ENCODE measurements at places on chromosomes 2 and 18.

GRCh38 chr2:170247333-170247732 lies 69.4 kb downstream of the MYO3B start:
- DNase-seq, result no peak

DNA sequence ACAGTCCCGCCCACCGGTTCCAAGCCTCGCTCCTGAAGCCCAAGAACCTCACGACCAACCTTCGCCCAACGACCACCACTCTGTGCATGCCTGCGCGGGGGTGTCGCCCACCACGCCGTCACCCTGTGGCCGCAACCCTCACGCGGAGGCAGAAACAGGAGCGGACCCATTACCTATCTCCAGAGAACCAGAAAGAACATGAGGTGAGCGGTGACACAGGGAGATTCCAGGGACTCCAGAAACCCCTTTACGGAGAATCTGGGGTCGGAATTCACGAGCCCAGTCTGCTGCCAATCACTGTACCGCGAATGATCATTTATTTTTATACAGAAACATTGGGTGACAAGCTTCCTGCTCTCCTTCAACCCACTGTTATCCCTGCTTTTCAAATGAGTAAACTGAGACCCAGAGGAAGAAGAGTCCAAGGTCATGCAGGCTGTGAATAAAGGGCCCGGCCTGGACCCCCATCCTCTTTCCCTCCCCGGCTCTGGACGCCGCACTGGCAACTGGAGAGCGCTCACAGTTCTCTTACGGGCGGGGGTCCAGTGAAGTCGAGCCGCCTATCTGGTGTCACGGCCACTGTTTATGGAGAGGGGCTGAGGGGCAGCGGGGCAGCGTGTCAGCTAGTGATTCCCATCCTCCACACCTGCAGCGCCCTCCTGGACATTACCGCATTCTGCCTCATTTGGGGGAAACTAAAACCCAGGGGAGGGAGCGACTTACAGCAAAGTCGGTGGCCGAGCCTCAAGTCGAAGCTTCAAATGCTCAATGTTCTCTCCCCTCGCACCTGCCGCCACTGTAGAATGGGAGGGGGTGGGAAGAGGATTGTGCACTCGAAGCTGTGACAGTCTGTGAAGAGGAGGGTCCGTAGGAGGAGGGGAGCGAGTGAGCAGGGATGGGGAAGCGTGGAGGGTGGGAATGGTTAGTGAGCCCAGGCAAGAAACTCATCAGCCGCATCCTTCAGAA lies 723 bp upstream of the SLC30A3 start:
- DNase-seq, result peak; percentile 8

- no peak for DNase-seq
Measured at GRCh38 chr18:79586436-79587225, 93.0 kb upstream of the CTDP1 start.

DNA sequence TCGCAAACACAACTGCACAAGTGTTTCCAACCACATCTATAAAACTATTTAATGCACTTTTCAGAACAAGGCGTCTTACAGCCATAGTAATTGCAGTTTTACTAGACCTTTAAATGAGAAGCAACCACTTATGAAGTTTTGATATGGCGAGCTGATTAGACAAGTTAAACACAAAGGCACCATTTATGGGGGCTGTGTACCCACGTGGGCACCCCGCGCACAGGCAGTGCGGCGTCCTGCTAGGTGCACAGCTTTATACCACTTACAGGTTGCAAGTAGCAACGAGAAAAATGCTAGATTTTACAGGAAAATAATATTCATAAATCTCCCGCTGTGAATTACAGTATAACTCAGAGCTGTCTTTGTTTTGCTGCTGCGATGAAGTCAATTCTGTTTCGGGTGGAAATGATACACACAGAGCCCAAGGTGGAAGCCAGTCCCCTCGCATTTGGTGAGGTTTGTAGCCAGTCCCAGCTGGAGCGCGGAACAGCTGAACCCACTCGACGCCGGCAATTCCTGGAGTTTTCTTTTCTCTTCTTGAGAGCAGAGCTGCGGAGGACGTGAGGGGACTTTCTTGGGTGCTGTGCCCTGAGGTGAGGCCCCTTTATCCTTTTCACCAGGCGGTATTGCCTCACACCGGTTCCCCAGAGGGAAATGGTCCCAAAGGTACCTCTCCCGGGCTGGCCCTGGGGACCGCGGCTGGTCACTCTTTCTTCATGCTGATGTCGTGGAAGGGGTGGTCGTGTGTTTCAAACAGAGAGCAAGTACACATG lies 76.7 kb downstream of the PTGR3 start:
- no peak for DNase-seq

DNA sequence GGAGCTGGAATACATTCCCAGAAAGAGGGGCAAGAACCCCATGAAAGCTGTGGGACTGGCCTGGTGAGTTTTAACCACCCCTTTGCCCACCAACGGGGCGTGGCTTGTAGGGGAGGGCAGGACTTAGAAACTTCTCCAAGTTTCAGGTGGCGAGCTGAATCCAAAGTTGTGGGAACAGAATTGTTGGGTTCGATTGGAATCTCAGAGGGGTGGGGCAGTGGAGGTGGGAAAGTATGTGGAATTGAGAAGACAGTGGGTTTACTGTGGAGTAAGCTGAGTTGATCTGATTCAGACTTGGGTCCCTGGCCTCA lies 1.1 kb downstream of the PNKD start:
- no peak for DNase-seq

- DNase-seq, result no peak
Measured at GRCh38 chr18:41113885-41114482, 841.0 kb upstream of the PIK3C3 start.

- no peak for DNase-seq
Measured at GRCh38 chr18:64119916-64120315, 29.0 kb downstream of the LINC00305 start.

- no peak for DNase-seq
Measured at GRCh38 chr2:227517724-227518123, 45.8 kb downstream of the AGFG1 start.

DNA sequence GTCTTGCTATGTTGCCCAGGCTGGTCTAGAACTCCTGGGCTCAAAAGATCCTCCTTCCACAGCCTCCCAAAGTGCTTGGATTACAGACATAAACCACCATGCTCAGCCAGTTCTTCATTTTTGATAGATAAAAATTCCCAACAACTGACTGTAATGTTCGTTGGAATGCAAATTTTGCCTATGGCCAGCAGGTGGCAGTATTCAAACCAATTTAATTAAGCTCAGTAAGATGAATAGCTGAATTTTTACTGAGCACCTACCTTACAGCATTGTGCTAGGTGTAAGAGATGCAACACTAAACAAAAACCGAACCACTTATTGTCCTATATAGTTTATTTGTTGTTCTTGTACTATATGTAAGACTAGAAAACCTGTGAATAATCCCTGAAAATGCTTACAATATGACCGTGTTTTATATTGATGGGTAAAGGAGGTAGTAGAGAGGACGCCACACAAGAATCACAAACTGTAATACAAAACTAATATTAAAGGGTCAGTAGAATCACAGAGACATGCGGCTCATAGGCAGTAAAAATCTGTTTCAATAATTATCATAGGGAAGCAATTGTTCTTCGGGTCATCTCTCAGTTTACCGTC lies 8.2 kb upstream of the TMEM182 start:
- peak; percentile 48 for DNase-seq

- no peak for DNase-seq
Measured at GRCh38 chr2:73006969-73007710, 64.4 kb downstream of the SFXN5 start.

DNA sequence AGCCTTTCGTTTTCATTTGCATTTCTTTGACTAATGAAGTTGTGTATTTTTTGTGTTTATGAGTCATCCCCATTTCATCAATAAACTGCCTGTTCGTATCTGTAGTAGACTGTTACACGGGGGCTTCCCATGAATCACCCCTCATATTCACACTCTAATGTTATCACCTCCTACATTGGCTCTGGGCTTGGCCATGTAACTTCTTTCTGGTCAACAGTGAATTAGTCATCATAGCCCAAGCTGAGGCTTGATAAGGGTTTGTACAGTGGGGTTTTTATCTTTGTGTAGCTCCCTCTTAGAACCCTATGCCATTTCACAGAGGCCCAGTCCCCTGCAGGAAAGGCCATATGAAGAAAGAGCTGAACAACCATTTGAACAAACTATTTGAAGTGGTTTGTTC lies 151.0 kb downstream of the CCBE1 start:
- DNase-seq, result no peak

DNA sequence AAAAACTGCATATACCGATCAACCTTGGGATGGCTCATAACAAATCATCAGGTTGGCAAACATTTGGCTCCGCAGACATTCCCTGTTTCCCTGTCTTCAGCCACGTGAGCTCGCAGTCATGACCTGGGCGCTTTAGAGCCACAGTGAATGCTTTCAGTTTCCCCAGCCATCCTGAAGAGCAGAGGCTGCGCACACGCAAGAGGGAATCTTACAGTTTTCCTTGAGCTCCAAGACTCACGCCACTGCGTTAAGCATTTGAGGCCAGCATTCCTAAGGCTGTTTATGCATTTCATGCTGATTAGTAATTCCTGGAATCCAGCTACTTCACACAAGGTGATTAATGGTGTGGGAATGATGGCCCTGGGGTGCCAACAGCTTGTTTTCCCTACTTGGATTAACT lies 95.1 kb downstream of the MTCL1 start:
- DNase-seq, result no peak

- DNase-seq, result no peak
Measured at GRCh38 chr2:38407111-38407682, 30.1 kb upstream of the ATL2 start.

GRCh38 chr18:40404284-40404683 lies 1550.8 kb upstream of the PIK3C3 start:
- DNase-seq, result no peak

DNA sequence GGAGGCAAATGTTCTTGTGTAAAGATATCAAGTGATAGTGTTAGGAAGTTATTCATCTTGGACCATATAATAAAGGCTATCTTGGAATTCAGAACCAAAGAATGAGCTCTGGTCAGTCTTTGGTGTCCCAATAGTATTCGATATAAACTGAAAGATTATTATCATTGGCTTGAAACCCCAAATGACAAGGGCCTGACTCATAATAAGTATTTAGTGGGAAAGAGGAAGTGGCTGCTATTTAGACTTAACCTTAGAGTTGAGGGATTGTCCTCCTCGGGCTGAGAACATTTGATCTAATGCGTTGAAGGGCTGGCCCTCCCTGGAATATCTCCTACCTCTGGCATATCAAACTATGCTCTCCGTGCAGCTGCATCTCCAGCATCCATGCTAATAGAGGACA lies 67.5 kb downstream of the CDH20 start:
- no peak for DNase-seq

DNA sequence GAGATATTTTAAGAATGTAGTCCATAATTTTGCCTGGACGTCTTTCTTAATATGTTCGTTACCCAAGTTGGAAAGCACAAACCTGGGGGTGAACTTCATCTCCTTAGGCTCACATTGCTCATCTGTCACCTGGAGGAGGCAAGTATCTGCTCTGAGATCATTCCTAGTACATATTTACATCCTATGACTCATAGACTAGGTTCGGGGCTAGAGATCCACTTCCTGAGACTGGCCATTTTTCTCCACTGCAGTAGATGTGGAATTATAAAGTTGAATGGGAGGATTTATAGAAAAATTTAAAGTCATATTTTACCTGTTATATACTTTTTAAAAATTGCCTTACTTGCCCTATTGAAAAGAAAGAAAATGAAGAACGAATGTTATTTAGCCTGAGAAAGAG lies 77.5 kb upstream of the PROKR1 start:
- no peak for DNase-seq

- no peak for DNase-seq
Measured at GRCh38 chr2:177930916-177931315, 141.7 kb downstream of the PDE11A start.

DNA sequence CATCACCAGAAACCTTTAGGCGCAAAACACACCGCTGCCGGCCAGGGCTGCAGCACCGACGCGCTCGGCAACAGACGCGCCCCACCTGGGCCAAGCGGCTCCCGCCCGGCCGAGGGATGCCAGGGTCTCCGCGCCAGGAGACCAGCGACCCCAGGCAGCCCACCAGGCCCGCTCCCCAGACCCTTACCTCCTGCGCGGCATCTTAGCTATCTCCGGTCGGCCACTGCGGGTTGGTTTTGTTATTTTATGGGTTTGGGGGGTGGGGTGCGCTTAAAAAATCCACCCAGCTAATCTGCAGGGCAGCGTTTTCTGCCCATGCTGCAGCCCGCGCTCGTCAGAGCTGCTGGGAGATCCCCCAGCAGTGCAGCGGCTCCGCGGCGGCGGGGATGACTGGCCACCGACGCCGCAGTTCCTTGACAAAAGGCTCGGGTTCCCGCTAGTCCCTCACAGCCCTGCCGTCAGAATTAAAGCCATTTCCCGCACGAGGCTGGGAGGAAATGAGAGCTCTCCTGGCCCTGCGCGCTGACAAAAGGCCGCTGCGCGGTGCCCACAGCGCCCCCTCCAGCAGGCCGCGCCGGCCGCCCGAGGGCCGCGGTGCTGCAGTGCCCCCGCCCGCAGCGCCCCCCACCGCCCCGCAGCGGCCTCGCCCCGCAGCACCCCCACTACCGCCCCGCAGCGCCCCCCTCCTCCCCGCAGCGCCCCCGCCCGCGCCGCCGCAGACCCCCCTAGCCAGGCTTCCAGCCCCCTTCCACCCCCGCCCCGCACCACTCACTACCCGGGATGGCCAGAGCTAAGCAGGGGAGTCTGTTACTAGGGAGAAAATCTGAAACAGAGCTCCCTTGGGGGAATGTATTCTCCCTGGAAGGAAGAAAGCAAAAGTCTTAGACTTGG lies at the start of gene ADD2:
ADD2 (minus strand) TSS at position 502 of the 891 bp plus-strand sequence. CDS start 61,792 bp downstream, outside the sequence.
- DNase-seq, result peak; percentile 21

DNA sequence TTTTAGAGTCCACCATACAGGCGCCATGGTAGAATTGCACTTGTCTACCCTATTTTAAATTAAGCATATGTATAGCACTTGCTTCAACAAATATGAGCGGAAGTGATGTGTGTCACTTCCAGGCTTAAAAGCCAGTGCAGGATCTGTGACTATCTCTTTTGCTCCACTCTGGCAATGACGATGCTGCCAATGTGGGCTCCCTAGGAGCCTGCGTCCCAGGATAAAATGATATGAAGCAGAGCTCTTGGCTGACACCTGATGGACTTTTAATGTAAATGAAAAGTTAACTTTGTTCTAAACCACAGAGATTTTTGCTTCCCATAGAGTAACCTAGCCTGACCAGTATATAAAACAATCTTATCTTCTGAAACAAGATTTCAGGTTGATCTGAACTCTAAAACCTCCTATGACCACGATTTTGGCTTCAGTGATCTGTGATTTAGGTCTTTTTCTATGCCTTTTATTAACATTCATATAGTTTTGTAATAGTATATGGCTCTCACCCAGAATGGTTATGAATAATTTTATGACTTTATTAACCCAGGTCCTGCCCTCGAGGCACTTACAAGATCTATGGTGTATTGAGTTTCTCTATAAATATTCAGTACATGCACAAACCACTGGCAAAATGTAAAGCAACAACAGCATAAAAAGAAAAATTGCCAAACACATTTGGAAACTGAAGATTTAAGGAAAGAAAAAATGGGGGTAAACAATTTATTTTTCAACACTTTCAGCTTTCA lies 422.5 kb upstream of the PIK3C3 start:
- no peak for DNase-seq

DNA sequence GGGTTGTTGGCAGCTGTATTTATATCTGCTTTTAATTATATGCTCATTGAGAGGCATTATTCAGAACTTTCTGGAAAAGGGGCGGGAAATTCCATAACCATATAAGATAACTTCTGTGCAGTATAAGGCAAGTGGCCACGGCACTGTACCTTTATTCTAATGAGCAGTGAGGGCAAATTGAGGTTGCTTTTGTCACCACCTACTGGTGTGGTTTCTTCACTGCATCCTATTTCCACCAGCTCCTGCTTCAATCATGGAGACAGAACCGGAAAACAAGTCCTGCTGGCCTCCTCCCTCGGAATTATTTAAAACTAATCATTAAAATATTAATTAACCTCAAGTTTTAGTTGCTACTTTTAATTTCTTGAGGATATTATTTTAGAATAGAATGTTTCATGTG lies 759.4 kb downstream of the CBLN2 start:
- DNase-seq, result no peak
